ENCODE measurements at places on chromosomes 13 and 19. TPM values are rescaled to one million over a fixed set of nuclear protein-coding genes. Genes with fewer than 3 reads are reported as not detected.

The SLC10A2 gene
- total RNA-seq = not detected

The STOML3 gene
- total RNA-seq = not detected

The PRRG2 gene
- total RNA-seq = 1.4 TPM

- no peak for DNase-seq
- peaks cover 7% of the 10 kb centered on the region for H3K27me3 ChIP-seq
- H3K4me3 ChIP-seq = no peak overlapping the region
Measured at GRCh38 chr19:46659151-46660007, 1.6 kb downstream of the DACT3 start.

- H3K4me1 ChIP-seq = no peaks in the 10 kb centered on the region
- DNase-seq = no peak
Measured at GRCh38 chr13:101065329-101065728, 351.0 kb downstream of the NALCN start.

- H3K4me3 ChIP-seq = no peak overlapping the region
- H3K4me1 ChIP-seq = no peaks in the 10 kb centered on the region
- H3K27me3 ChIP-seq = no peaks in the 10 kb centered on the region
- no peak overlapping the region for H3K27ac ChIP-seq
- H3K36me3 ChIP-seq = peaks cover 5% of the 10 kb centered on the region
- no peak for DNase-seq
Measured at GRCh38 chr13:31321457-31321856, 121.7 kb downstream of the B3GLCT start.

DNA sequence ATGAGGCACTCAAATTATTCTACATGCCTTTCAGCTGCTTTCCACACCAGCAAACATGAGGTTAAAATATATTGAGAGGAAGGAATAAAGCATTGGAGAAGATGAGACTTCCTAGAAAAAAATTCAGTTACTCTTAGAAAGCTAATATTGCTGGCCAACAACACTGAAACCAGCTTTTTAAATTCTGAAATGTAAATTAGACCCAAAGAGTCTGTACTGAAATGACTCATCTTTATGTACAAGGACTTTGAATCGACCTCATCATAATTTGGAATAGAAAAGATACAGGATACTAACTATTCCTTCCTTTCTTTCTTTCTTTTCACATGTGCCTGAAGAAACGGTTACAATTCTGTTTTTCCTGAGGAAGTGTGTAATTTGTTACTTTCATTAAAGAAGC is 6.5 kb upstream of the HSPH1 start:
- no peak overlapping the region for H3K27ac ChIP-seq
- H3K4me3 ChIP-seq = no peak overlapping the region
- no peaks in the 10 kb centered on the region for H3K4me1 ChIP-seq
- no peak for DNase-seq
- no peaks in the 10 kb centered on the region for H3K36me3 ChIP-seq
- no peaks in the 10 kb centered on the region for H3K27me3 ChIP-seq

GRCh38 chr13:79679334-79679733 is 198.4 kb downstream of the NDFIP2 start:
- H3K36me3 ChIP-seq = no peaks in the 10 kb centered on the region
- H3K4me1 ChIP-seq = no peaks in the 10 kb centered on the region
- peak; percentile 58 for DNase-seq
- H3K27me3 ChIP-seq = no peaks in the 10 kb centered on the region

DNA sequence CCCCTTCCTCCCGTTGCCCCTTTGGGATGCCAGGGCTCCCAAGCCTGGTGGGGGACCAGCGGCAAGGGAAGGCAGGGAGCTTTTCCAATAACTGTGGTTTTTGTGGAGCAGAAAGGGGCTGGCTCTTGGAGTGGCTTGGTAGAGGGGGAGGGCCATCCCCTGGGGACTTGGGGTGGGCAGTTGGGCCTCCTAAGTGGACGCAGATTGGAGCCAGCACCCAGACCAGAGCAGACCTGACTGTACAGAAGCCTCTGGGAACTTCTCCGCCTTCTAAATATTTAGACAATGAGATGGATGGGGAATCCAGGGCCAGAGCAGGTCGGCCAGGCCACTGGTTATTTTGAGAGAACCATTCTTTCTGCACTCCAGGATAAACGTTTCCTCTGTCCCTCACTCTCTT is 4.2 kb downstream of the PTGIR start:
- DNase-seq = no peak
- no peaks in the 10 kb centered on the region for H3K36me3 ChIP-seq
- H3K4me1 ChIP-seq = no peaks in the 10 kb centered on the region
- no peak overlapping the region for H3K27ac ChIP-seq
- no peaks in the 10 kb centered on the region for H3K27me3 ChIP-seq
- H3K4me3 ChIP-seq = no peak overlapping the region
